NCI-H510A (cell line): ENCODE measurements at places on chromosomes 7 and 10.

- no peak for DNase-seq
Observed at GRCh38 chr7:84950836-84951235, 236.0 kb downstream of the SEMA3D start.

DNA sequence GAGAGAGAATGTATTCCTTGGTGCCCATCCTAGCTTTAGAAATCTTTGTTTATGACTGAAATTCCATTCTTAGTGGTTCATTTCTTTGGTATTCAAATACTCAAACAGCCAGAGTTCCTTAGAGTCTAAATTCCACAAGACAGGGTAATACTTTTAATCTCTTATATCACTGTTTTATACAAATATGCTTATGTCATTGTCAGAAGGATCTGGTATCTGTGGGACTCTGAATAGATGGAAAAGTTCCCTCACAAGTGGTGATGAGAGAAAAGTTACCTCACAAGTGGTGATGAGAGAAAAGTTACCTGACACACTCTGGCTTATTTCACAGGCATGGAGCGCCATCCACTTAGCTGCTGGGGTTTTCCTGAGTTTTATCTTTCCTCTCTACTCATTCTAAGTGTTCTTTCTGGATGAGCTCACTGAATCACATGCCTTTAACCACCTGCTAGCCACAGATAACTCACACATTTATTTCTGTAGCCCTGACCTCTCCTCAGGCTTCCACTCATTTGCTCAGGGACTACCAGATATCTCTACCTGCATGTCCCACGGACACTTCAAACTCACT lies 784.0 kb downstream of the SUGCT start:
- no peak for DNase-seq

- DNase-seq, result no peak
Observed at GRCh38 chr10:22308390-22308789, 7.8 kb upstream of the COMMD3 start.

DNA sequence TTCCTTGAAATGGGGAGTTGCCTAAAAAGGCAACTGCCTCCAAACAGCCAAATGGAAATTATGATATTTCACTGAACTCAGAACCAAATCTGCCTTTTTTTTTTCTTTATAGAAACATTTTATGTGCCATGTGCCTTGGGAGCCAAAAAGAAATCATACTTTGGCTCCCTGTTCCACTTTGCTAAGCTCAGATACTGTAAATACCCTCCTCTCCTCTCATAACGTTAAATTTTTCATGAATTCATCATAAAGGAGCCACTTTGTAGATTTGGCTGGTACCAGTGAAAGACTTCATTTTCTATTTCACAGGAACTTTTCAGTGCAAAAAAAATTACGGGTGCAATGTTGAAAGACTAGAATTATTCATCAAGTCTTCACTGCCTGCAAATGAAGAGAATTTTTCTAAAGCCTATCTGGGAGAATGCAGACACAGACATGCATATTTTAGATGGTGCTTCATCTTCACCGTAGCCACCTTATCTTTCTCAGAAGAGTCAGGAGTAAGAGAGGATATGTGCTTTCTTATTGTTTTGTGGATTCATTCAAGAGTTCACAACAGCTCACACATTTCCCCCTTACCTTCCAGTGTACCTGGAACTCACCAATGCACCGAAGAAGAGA lies 742.3 kb upstream of the GALNT17 start:
- no peak for DNase-seq

DNA sequence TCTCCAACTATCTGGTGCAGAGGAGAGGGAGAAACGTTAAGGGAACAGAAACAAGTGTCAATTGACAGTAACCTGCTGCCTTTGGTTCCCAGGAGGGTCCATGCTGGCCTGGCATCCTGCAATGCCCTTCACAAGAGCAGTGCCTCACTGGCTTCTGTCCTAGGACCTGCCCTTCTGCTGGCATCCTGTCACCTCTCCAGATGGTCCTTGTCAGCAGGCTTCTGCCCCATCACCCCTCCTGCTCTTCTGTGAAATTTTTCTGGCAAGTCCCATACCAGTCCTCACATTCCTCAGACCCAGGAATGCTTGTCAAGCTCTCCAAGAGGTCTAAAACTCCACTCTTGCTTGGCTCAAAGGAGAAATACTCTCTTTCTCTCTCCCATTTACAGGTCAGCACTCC lies 34.2 kb downstream of the C10orf67 start:
- DNase-seq, result no peak

GRCh38 chr7:25399000-25399750 lies 170.9 kb upstream of the NPVF start:
- DNase-seq, result no peak
